ENCODE measurements at places on chromosomes 4 and X. TPM values are rescaled to one million over a fixed set of nuclear protein-coding genes. Genes with fewer than 3 reads are reported as not detected.

GPM6B gene
- total RNA-seq: 6.8 TPM

ATP7A gene
- total RNA-seq: 9.6 TPM

INTU gene
- 10.1 TPM for total RNA-seq

WWC2 gene
- 27.1 TPM for total RNA-seq

UBL4A gene
- total RNA-seq: 38.2 TPM

GRCh38 chr4:1231637-1232360, 17.1 kb downstream of the CTBP1 start:
- DNase-seq: no peak

- DNase-seq: no peak
These were observed 112.6 kb upstream of the TBL1X start for GRCh38 chrX:9352243-9352642.

DNA sequence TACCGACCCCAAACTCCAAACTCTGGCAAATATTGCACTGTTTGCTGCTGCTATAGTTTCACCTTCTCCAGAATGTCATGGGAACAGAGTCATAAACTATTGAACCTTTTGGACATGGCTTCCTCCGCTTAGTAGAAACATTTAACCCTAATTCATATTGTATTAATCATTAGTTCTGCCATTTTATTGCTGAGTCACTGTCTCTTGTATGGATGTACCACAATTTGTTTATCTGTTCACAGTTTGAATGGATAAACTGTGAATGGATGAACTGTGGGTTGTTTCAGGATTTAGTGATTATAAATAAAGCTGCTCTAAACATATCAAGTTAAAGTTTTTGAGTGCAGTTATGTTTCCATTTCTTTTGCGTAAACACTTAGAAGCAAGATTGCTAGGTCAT, 10.1 kb downstream of the ANXA10 start:
- no peak for DNase-seq

DNA sequence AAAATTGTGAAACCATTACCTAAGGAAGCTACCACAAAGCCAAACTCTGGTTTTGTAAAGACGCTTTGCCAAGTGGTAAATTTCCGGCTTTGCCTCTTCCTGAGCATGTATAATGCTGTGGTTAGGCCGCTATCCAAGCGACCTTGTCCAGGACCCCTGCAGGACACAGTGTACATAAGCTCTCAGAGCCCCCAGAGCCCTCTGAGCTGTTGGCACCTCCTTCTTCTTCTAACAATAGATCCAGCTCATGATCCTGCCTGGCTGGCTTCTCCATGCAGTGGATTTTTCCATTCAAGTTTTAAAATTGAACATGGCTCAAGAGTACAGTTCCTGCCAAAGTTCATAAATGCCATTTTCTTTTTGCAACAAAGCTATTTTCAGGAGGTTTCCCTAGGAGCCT, 326.7 kb downstream of the MAPK10 start:
- no peak for DNase-seq

GRCh38 chr4:574346-575161, 1.5 kb downstream of the TMEM271 start:
- no peak for DNase-seq

- DNase-seq: peak; percentile 16
These were observed 977 bp downstream of the MAGEE1 start for GRCh38 chrX:76428243-76429130.

DNA sequence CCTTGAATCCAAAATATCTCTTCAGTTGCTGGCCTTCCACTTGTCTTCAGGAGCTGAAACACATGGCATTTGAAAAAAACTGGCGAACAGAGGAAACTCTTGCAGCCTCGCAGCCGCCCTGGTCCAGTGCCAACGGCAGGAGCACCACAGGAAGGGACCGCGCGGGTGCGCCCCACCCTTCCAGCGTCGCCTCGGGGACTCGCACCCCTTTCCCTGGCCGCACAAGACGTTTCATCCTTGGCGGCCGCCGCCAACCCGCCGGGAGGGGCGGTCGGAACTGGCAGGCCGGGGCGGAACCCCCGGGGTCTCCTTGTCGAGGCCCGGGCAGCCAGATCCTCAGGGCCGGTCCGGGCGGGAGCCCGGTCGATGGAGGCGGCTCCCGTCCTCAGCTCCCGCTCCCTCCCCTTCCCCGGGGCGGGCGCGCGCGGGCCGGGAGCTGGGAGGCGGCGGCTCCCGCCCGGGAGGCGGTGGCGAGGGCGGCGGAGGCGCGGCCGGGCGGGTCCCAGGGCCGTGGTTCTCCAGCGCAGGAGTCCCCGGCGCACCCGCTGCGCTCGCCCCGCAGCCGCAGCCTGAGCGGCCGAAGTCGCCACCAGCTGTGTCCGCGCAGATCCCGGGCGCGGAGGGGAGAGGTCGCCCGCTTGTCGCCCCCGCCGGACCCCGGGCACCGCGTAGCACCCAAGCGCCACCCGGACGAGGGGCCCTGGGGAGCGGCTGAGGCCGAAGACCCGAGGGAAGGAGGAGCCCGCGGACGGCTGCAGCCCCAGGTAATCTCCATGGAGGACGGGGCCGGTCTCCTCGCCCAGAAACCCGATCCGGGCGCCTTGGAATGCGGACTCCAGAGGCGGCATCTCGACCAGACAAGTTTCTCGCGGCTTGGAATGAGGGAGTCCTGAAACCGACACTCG, 886 bp upstream of the NDST3 start:
- DNase-seq: peak; percentile 39

GRCh38 chrX:95318882-95319281, 1365.8 kb upstream of the DIAPH2 start:
- no peak for DNase-seq

- no peak for DNase-seq
These were observed 314.8 kb downstream of the IQCM start for GRCh38 chr4:149500806-149501205.

DNA sequence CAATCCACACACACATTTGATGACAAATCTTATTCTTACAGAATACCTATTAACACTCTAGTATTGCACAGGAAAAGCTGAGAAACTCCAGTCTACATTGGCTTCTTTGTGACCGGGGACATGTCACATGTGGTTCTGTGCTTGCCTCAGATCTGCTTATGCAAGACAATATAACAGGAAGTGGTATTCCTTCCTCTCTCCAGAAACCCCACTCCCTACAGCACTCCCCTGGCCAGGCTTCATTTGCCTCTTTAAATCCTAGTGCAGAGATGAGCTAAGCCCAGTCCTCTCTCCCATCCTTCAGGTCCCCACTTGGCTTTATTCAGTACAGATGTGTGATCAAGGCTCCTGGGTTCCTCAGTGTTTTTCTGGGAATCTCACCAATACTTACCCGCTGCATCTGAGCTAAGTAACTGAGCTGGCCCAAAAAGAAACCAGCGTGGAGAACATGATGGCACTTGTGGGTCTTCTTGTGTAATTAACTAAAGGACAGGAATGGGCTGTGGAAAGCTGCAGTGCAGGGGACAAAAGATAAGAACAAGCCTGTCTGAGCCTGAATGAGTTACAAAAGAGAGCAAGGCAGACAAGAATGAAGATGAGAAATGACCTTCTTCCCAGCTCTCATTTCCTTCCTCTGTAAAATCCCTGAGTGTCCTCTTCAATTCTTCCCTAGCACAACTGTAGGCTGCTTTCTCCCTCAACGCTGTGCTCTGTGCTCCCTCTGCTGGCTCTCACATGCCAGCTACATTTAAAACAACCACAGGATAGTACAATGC, 105.6 kb downstream of the HNRNPD start:
- DNase-seq: peak; percentile 62

DNA sequence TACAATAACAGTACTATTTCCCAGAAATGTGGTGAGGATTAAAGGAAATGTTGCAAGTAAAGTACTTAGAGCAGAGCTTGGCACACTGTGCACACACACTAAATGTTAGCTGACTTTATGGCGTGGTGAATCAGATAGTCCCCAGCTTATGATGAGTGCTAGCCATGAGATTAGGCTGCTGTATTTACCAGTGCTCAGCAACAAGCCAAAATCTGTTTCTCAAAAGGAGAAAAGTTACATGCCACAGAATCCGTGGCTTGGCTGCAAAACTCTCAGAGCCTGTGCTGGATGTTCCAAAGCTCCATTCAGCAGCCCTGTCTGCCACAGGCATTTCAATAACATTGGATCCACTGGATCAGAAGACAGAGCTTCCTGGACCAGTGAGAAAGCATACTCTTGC, 12.8 kb upstream of the STBD1 start:
- no peak for DNase-seq

GRCh38 chrX:3526071-3526470, 179.6 kb upstream of the MXRA5 start:
- DNase-seq: no peak

DNA sequence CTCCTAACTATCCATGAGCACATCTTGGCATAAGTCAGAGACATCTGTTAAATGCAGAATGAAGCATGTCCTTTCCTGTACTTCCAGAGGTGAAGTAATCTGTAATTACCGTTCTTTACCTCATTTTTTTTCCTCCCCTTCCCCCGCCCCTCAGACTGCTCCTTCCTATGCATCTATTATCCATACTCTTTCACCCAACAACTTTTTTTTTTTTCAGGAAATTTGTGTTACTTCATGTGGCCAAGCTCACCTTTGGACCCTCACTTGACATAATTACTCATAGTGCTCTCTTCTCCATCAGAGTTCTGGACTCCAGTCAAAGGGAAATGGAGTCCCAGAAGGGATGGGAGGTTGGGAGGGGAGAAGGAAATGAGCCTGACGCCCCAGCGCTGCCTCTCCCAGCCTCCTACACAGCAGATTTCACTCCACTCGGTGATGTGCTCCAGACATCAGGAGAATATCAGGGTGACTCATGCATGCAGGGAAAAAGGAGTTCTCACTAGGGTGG, 568.8 kb downstream of the STIM2 start:
- no peak for DNase-seq

DNA sequence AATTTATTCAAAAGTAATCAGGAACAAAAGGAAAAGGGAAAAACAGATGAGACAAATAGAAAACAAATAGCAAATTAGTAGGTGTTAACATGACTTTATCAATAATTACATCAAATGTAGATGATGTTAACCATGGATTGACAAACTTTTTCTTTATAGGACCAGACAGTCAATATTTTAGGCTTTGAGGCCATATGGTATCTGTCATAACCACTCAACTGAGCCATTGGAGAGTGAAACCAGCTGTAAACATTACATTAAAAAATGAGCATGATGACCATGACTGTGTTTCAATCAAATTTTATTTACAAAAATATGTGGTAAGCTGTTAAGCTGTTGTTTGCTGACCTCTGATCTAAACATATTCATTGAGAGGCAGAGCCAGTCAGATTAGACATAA, 118.5 kb upstream of the NWD2 start:
- no peak for DNase-seq

DNA sequence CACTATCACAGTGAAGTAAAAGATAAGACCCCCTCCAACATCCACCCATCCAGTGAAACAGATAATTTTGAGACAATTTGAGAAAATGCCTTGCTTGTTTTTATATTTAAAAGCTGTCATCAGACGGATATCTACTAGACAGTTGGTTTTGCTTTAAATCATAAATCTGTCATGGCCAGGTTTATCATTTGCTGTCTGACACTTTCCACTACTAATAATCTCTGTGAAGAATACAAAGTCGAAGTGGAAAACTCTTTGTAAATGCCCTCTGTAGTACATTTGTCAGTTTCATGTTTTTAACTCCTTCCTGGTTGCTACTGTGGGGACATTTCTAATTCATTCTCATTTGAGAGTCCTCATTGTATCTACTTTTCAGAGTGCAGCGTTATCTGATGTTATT, 1606.2 kb upstream of the PCDH7 start:
- DNase-seq: no peak

GRCh38 chr4:150010525-150011126, 67.6 kb upstream of the DCLK2 start:
- DNase-seq: peak; percentile 31
